Activated effector memory CD4-positive, alpha-beta T cell treated with anti-CD3 and anti-CD28 coated beads, Interleukin-2, amount 50 U/mL, for 16 hours (primary cell): ENCODE measurements at places on chromosomes 1 and 21.

GRCh38 chr1:189693140-189693539 is 784.5 kb downstream of the BRINP3 start:
- DNase-seq, result no peak

DNA sequence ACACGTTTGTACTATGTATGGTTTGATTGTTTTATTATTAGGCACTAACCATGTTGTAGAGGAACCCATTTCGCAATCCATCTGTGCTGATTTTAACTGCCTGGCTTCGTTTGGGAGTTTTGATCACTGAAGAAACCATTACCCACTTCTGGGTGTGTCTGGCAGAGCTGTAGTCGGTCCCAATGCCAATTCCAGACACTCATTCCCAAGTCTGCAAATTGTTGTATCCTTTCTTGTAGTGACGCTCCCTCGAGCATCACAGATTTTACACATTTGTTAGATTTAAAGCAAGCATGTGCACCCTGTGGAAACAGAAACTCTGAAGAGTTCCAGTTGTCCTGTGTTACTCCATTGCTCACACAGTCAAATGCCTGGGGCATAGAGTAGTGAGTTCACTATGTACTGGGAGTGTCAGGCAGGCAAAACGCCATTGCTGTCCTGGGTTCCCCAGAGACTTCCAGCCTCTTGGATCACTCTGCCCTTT is 31.0 kb upstream of the EFCAB14 start:
- DNase-seq, result no peak

- no peak for DNase-seq
Observed at GRCh38 chr1:230067419-230067870, 407 bp downstream of the GALNT2 start.

DNA sequence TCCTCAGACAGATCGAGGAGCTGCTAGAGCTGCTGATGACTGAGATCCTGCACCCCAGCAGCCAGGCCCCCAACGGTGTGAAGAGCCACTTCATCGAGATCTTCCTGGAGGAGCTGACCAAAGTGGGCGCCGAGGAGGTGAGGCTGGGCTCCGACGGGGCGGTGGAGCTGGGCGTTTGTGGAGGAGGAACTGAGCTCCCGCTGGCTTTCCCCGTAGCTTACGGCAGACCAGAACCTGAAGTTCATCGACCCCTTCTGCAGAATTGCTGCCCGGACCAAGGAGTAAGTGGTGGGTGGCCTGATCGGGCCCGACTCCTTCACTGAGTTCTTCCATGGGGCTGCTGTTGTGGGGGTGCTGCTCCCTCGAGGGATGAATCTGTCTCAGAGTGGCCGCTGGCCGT is 8.0 kb downstream of the RRP1 start:
- DNase-seq, result peak; percentile 60

DNA sequence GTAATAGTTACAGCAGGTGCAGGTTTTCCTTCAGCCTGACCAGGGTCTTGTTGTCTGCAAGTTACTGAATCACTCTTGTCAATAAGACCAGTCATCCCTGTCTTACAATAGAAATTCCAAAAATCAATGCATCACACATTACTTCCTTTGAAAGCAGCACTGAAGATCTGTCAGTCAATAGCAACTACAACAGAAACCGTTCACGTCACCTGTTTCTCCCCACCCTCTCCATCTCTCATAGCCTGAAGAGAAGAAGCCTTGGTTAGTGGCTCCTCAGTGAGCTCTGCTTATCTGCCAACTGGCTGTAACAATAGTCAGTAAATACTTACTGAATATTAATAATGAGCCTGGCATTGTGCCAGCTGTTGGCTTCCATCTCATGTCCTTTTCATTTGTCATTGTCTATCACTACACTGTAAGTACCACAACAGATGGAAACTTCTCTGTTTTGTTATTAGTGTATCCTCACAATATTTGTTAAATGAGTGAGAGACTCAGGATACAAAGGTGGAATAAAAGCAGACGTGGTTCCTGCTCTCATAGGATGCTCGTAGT is 195.2 kb downstream of the S1PR1 start:
- no peak for DNase-seq

GRCh38 chr1:226649780-226650179 is 89.3 kb downstream of the ITPKB start:
- DNase-seq, result no peak
